ENCODE measurements at places on chromosomes 13 and 19.
A peak's percentile ranks its signal among the peaks of the same experiment; 100 is the strongest.

GRCh38 chr19:52140032-52140710 is 433 bp upstream of the ZNF616 start:
- no peak for DNase-seq

- DNase-seq = no peak
These were observed 52.4 kb upstream of the SPATA13 start for GRCh38 chr13:24107955-24108614.

- DNase-seq = no peak
These were observed 5.4 kb upstream of the RASAL3 start for GRCh38 chr19:15469513-15470297.

GRCh38 chr19:33522371-33522662 is 726 bp upstream of the PEPD start:
- no peak for DNase-seq

- peak; percentile 44 for DNase-seq
These were observed 486 bp upstream of the SPINT2 start for GRCh38 chr19:38263689-38264485.

DNA sequence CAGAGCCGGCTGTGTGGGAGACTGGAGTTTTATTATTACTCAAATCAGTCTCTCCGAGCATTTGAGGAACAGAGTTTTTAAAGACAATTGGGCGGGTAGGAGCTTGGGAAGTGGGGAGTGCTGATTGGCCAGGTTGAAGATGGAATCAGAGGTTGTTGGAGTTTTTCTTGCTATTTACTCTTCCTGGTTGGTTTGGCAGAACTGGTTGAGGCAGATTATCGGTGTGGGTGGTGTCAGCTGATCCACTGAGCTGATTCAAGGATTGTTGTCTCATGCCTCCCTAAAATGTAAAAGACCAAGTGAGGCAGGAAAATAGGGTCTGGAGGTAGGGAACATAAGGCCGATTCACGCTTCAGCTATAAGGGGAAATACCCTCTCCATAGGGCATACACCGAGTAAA is 1.3 kb upstream of the TDRD12 start:
- no peak for DNase-seq

GRCh38 chr13:78227709-78228108 is 309.1 kb upstream of the EDNRB start:
- DNase-seq = no peak

GRCh38 chr13:76692346-76692745 is 193.9 kb downstream of the KCTD12 start:
- no peak for DNase-seq

GRCh38 chr19:3771000-3771905 is 775 bp downstream of the RAX2 start:
- no peak for DNase-seq

- DNase-seq = no peak
These were observed 56.8 kb downstream of the POLR1D start for GRCh38 chr13:27678306-27679040.

- DNase-seq = no peak
These were observed 10.7 kb downstream of the VSIG10L start for GRCh38 chr19:51331193-51331592.

DNA sequence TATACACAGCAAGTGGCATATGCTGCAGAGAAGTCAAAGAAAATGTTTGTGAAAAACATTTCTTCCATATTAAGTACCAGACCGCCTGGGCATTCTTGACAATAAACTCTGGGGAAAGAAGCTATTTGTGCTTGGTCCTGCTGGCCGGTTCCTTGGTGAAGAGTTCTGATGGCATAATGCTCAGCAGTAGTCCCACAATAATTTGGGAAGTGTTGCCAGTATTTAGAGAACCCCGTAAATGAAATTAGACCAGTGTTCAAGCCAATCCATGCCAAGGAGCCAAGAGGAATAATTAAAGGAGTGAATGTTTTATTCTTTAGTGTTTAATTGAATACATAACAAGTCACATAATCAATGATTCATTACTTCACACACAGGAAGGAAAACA is 6.3 kb downstream of the KCTD12 start:
- no peak for DNase-seq

- DNase-seq = peak; percentile 80
These were observed 49.5 kb downstream of the KDM4B start for GRCh38 chr19:5018224-5019015.

DNA sequence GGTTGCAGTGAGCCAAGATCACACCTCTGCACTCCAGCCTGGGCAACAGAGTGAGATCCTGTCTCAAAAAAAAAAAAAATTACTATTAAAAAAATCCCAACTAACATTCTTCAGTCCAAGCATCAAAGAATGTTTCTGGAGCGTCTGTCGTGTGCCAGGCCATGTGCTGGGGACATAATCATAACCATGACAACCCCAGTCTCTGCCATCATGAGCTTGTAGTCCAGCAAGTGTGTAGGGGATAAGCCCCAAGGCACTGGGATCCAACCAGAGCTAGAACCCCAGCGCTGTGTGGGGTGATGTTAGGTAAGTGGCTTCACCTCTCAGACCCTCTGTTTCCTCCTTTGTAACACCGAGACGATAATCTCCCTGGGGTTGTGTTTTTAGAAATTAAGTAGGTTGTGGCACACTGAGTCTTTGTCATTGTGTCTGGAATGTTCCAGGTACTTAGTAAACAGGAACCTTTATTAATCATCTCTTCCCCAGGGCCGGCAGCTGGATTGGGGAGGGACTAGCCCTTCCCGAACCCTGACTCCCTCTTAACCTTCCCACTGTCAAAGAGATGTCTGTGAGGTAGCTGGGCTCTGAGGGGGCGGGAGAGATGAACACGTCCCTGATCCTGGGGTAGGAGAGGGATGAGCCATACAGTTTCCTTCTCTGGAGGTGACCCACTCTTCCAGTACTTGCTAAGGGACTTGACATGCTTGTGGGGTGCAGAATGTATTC is 5.2 kb downstream of the ITPKC start:
- DNase-seq = peak; percentile 40

DNA sequence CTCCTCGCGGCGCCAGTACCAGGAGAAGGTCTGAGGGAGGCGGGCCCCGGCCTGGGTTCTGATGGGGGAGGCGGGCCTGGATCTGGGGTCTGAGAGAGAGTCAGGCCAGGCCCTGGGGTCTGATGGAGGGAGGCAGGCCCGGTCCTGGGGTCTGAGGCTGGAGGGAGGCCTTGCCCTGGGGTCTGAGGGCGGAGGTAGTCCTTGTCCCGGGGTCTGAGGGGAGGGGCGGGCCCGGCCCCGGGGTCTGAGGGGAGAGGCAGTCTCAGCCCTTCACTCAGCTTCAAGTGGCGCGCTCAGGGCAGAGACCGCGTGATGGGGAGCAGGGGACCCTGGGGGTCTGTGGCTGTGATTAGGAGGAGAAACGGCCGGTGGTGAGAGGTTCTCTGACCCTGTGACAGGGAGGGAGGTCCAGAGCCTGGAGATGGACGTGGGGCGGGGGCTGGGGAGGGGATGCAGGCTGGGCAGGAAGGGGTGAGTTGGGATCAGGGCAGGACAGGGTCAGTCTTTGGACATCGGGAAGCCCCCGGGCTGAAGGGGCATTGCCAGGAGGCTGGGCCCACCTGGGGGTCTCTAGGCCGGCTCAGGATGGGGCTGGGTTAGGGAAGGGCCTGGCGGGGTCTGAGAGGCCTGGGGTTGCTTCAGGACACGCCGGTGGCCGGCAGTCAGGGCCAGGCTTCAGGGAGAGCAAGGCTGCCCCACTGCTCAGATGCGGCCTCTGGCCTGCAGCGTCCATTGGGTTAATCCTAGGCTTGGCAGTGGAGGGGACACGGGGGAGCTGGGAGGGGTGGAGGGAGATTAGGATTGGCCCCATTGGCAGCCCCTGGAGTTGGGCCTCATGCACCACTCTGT is 18.7 kb downstream of the HCN2 start:
- no peak for DNase-seq

DNA sequence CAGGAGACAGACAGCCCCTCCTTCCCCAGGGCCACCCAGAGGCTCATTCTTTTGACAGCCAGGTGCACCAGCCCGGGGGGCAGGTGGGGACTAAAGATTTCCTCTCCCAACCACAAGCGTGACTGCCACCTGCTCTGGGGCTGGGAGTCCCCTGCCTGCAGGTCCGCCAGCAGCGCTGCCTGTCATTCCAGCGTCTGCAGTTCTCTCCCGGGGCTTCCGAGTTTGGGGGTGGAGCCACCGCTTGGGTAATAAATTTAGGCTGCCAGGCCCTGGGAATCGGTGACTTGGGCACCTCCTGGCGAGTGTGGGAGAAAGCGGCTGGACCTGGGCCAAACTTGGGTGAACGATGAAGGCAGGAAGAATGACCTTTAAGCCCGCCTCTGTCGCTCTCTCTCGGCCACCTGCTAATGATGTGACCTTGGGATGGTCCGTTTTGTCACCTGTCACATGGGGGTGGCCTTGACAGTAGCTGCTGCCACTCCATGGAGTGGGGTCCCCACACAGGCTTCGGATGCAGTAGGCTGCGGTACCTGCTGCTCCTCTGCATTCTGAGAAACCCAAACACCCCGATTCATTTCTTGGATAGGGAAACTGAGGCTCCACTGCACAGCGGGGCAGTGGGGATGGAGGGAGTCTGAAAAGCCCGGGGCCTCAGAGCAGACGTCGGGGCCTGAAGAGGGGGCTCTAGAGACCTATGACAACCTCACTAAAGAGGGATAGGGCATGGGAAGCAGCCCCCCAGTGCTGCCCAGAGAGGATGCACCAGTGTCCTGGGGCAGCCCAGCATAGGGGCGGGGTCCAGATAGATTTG is 12.8 kb downstream of the FUT6 start:
- no peak for DNase-seq

GRCh38 chr13:23500849-23501248 is 67.3 kb upstream of the SACS start:
- peak; percentile 83 for DNase-seq

DNA sequence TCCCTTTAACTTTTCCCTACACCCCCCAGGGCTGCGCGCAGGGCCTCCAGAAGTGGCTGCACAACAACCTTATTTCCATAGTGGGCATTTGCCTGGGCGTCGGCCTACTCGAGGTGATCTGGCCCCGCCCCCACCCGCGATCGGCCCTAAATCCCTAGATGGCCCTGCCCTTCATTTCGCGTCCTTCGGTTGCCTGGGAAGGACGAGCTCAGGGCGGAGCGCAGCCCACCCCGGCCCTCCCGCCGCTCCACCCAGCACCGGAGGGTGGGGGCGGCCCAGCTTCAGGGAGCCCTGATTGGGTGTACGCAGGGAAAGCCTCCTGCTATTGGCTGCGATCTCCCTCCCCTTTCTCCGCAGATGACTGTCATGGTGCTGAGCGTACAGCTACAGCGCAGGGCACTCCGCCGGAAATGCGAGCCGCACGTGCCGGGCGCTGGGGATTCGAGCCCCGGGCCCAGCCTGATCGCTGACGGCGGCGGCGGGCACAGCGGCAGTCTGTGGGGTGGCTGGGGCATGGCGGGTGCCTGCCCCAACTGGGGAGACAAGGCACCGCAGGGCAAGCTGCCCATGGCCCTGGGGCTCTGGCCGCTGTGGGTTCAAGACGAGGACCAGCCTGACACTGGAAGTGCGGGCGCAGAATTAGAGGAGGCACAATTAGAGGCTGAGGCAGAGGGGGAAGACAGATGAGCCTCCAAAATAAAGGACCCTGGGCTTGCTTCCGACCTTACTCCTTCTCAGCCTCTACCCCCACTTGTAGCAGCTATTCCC is 4.3 kb downstream of the CD37 start:
- DNase-seq = peak; percentile 95

DNA sequence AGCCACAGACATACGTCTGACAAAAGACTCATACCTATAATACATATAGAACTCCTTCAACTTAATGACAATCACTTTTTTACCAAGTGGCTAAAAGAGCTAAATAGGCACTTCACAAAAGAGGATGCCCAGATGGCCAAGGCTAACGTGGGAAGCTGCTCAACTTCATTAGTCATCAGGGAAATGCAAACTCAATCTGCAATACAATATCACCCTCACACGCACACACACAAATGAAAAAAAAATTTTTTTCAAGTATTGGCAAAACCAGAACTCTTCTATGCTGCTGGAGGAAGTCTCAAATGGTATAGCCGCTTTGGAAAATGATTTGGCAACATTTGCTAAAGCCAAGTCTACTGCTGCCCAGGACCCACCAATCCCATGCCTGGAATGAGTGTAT is 14.6 kb upstream of the DNMT1 start:
- DNase-seq = no peak

GRCh38 chr13:95406176-95406575 is 104.9 kb upstream of the ABCC4 start:
- DNase-seq = no peak

- DNase-seq = no peak
These were observed 102.2 kb upstream of the MBNL2 start for GRCh38 chr13:97119943-97120342.

- DNase-seq = peak; percentile 13
These were observed 641 bp downstream of the SGTA start for GRCh38 chr19:2782329-2782935.

DNA sequence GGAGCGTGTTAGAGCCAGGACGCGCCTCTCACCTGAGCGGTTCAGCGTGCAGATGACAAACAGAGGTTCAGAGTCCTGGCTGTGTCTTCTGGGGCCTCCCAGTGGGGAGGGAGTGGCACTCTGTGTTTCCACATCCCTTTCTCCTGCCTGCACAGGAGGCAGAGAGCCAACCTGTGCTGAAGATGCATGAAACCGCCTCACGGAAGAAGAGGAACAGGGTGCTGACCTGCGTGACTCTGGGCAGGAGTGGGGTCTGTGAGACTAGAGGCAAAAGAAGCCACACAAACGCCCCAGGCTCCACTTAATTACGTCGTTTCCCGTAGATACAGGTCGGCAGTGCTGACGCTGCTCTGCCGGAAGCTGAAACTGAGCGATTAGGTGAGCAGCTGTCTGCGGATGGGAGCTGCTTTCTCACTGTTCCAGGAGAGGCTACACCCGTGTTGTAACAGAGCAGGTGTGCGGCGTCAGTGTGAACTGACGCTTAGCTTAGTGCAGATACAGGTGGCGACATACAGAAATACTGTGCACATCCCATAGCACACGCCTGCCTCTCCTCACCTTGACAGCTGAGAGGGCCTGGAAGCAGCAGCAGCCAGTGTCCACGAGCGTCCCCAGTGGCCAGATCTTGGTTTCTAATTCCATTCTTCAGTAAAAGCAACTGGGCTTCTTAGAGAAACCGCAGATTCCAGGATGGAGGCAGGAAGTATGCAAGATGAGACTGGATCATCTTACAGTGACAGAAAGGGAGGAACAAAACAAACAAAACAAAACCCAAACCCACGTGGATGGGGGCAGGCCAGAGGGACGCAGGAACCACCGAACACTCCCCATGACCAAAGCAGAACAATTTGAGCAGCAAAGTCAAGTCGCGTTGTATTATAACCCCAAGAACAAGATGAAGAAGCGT is 37.7 kb upstream of the MCF2L start:
- peak; percentile 88 for DNase-seq

- no peak for DNase-seq
These were observed 12.3 kb upstream of the DOCK6 start for GRCh38 chr19:11274533-11275086.

- DNase-seq = no peak
These were observed 677.4 kb upstream of the SLITRK6 start for GRCh38 chr13:86476656-86477055.

Measured in choroid plexus epithelial cell (primary cell).